GM13976 (cell line): ENCODE measurements at places on chromosomes 5 and 9.

DNA sequence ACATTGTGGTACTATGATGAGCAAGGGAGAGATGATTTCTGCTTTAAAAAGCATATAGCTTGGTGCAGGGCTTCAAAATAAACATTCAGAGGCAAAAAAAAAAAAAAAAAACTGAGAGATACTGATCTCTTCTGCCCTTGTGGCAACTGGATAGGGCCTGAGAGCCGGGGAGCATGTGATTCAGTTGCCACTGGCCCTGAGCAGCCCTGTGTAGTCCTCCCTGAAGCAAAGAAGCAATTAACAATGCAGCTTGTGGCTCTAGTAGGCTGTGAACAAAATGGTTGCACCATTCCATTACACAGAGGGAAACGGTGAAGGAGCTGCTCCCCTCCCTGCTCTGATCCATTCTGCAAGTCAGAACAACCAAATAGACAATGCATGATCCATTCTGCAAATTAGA is 347.5 kb upstream of the DAB2 start:
- DNase-seq = no peak

DNA sequence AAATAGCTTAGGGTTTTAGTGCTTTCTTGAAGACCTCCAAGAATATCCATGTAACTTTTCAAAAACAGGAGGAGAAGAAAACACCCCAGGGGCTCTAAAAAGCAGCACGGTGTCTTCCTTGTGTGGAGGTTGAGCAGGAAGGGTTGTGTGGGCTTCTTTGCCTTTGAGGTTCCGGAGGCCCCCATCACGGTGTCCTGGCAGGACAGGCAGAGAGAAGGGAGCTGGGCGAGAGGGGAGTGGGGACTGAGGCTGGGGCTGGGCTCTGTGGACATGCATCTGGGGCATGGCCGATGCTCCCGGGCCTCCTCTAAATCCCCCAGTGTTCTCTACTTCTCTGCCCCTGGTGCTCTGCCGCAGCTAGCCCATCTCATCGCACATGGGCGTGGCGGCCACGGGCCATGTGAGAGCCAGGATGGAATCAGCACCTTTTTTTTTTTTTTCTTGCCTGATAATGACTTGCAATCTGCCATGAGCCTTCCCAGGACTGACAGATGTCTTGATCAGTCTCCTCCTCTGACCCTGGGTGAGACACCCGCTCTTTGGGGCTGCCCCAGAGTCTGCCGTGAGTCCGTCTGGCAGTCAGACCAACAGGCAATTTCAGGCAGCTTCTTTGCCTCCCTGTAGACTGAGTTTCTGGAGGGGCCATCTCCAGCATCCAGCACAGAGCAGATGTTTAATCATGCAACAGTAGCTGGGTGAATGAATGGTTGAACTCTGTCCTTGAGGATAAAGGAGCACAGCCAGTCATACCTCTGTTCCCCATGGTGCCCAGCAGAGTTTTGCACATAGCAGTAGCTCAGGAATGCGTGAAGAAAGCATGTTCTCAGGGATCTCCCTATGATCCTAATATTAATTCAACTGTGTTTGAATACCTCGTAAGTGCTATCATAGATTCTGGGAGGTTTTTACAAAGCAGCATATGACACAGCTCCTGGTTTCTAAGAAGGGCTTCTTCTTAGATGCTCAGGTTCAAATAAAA is 12.1 kb downstream of the CXCL14 start:
- DNase-seq = no peak

DNA sequence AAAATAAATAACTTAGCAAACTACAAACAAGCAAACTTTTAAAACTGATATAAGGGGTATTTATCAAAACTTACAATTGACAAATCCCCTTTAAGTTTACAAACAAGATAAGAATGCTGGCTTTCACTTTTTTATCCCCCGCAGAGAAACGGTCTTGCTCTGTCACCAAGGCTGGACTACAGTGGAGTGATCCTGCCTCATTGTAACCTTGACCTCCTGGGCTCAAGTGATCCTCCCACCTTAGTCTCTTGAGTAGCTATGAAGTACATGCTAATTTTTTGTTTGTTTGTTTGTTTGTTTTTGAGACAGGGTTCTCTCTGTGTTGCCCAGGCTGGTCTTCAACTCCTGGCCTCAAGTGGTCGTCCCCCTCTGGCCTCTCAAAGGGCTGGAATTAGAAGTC is 9.0 kb upstream of the NIPSNAP3A start:
- DNase-seq = no peak

GRCh38 chr5:112189391-112189790 is 229.7 kb downstream of the EPB41L4A start:
- DNase-seq = no peak
